SJCRH30 (cell line): ENCODE measurements at places on chromosomes 1 and 21. TPM values are rescaled to one million over a fixed set of nuclear protein-coding genes. Genes with fewer than 3 reads are reported as not detected.

The ITLN1 gene
- total RNA-seq = not detected in 2 replicates

The SLAMF7 gene
- total RNA-seq = not detected in 2 replicates

The LPAR3 gene
- total RNA-seq = 4.1 and 4.6 TPM in 2 replicates

GRCh38 chr1:43520100-43520778 lies 10.4 kb upstream of the PTPRF start:
- DNase-seq = no peak

DNA sequence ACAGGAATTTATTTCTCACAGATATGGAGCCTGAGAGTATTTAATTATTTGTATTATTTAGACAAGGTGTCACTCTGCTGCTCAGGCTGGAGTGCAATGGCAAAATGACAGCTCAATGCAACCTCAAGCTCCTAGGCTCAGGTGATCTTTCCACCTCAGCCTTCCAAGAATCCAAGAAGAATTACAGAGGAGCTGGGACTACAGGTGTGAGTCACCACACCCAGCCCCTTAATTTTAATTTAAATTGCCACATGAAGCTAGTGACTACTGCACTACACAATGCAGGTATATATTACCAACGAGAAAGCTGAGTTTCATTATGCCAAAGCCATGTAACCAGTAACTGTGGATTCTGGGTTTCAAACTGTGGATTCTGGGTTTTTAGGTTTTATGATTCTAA lies 2.1 kb downstream of the KHDC4 start:
- DNase-seq = no peak

DNA sequence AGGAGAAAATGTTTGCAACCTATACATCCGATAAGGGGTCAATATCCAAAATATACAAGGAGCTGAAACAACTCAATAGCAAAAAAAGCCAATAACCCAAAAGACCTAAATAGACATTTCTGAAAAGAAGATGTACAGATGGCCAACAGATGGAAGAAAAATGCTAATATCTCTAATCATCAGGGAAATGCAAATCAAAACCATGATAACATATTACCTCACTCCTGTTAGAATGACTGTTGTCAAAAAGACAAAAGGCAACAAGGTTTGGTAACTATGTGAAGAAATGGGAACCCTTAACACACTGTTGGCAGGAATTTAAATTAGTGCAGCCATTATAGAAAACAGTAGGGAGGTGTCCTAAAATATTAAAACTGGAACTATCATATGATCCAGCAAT lies 74.7 kb downstream of the LEPR start:
- no peak for DNase-seq

- DNase-seq = no peak
These were observed 492 bp upstream of the PGM1 start for GRCh38 chr1:63592536-63593302.

GRCh38 chr21:15850645-15851044 lies 120.9 kb downstream of the USP25 start:
- DNase-seq = no peak

GRCh38 chr1:167562702-167563101 lies 9.1 kb upstream of the CREG1 start:
- DNase-seq = no peak

GRCh38 chr1:228198977-228199590 lies 8.8 kb upstream of the OBSCN start:
- no peak for DNase-seq

GRCh38 chr21:16406355-16406754 lies 676.6 kb downstream of the USP25 start:
- DNase-seq = no peak

DNA sequence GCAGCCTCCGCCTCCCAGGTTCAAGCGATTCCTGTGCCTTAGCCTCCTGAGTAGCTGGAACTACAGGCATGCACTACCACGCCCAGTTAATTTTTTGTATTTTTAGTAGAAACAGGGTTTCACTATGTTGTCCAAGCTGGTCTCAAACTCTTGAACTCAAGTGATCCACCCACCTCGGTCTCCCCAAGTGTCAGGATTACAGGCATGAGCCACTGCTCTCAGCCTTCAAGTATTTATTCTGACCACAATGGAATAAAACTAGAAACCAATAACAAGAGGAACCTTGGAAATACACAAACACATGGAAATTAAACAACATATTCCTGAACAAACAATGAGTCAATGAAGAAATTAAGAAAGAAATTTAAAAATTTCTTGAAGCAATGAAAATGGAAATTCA lies 32.7 kb upstream of the DR1 start:
- DNase-seq = no peak

- no peak for DNase-seq
These were observed 5.7 kb upstream of the SH2D1B start for GRCh38 chr1:162417650-162418049.

GRCh38 chr1:77382366-77382765 lies 100.5 kb downstream of the AK5 start:
- DNase-seq = no peak

- no peak for DNase-seq
These were observed 20.9 kb upstream of the DR1 start for GRCh38 chr1:93324486-93325464.
